Lung microvascular endothelial cell (primary cell): ENCODE measurements at places on chromosomes 1 and 21. TPM values are rescaled to one million over a fixed set of nuclear protein-coding genes. Genes with fewer than 3 reads are reported as not detected.

DNA sequence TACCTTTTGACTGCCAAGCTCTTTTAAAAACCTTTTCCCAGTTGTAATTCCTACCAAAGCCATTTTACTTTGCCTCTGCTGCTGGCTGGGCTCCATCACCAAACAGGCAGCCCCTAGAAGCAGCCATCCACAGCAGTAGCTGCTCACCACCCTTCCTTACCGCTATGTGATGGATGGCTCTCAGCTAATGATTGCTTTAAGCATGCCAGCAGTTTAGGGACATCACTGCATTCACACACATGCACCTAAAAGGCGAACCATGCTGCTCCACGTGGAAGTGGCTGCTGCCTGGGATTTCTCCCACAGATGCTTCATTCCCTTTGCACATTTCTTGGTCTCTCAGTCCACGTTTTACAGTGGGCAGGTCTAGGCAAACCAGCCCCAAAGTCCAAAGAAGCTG lies 46.3 kb upstream of the PDE9A start:
- no peak for DNase-seq

- DNase-seq: peak; percentile 93
These were observed 15.3 kb downstream of the SEMA6C start for GRCh38 chr1:151130987-151131586.

DNA sequence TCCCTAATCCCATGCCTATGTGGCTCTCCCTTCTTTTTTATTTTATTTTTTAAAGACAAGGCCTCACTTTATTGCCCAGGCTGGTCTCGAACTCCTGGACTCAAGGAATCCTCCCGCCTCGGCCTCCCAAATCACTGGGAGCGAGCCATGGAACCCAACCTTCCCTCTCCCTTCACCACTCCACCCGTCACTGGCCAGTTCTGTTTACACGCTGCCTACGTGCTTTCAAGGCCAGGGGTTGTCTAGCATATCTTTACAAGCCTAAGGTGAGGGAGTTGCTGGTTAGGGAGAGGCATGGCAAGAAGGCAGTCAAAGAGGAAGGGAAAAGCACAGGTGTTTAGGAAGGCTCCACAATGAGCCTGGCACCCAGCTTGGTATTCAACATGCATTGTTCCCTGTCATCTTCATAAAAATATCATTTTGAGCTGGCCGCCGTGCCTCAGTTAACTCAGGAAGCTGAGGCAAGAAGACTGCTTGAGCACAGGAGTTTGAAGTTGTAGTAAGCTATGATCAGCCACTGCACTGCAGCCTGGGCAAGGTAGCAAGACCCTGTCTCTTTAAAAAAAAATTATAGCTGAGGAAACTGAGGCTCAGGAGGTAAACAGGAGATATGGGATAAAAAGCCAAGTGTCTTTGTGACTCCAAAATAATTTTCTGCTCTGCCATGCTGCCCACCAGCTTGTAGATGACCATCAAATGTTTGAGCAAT lies 1.1 kb downstream of the RHBDL2 start:
- DNase-seq: no peak

GRCh38 chr1:246155923-246156322 lies 351.2 kb downstream of the SMYD3 start:
- DNase-seq: peak; percentile 20

- DNase-seq: no peak
These were observed 201.0 kb downstream of the LYPLAL1 start for GRCh38 chr1:219374636-219375035.

DNA sequence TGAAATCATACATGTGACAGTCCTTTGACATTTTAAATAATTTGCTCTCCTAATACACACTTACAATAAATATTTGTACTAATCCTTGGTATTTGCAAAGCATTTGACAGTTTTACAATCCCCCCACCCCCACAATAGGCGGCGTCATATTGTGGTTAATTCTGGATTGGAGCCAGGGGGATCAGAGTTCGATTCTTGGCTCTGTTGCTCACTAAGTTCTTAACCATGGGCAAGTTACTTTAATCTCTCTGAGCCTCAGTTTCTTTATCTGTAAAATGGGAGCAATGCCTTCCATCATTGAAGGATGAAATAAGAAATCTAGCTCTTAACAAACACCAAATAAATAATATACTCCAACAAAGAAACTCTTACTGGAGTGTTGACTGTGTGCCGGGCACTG lies 23.8 kb downstream of the CACNA1S start:
- no peak for DNase-seq

The RBM11 gene
- total RNA-seq: under 0.01 TPM in 1 of 2 replicates, not detected in the other

DNA sequence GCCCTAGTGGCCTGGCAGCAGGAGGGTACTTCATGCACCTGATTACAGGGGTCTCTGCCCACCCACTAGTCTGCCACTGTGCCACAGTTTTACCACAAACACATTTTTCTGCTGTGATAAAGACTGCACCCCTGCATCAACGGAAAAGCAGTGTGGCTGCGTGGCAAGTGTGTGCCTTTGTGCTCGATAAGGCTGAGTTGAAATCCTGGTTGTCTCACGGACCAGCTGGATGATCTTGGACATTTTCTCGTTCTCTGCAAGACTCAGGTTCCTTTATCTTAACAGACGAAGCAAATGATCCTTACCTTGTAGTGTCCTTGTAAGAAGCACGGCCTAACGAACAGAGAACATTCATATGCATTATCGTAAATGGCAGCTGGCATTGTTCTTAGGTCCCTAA lies 10.2 kb downstream of the GRHL3 start:
- DNase-seq: no peak

- DNase-seq: no peak
These were observed 33.9 kb downstream of the APP start for GRCh38 chr21:26136671-26137070.

The SERPINC1 gene
- not detected in 2 replicates for total RNA-seq

The PKN2 gene
- 16.3 and 16.6 TPM in 2 replicates for total RNA-seq

GRCh38 chr1:4346131-4346530 lies 308.3 kb upstream of the AJAP1 start:
- no peak for DNase-seq

- no peak for DNase-seq
These were observed 40.0 kb downstream of the MTARC1 start for GRCh38 chr1:220826729-220827128.

DNA sequence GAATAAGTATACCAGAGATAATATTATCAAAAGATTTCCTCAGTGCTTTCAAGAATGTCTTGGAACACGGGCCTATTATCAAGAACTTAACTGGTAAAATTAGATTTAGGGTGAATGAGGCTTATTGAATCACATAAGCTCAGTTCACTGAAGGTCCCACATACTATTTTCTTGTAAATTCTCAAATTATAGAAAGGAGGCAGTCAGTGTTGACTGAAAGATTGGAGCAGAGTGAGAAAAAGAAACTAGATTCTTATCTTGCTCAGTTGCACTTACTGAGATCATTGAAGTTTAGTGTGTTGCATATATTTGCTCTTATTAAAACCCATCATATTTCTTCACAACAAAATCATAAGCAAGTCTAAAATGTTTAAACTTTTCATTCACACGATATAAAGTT lies 3.9 kb upstream of the RGS1 start:
- no peak for DNase-seq

GRCh38 chr1:233638513-233638912 lies 24.6 kb downstream of the KCNK1 start:
- no peak for DNase-seq

The ACP6 gene
- 1.4 and 1.7 TPM in 2 replicates for total RNA-seq

- DNase-seq: no peak
These were observed 5.6 kb downstream of the MAP3K21 start for GRCh38 chr1:233333086-233333485.

The KIF17 gene
- 17.3 and 19.6 TPM in 2 replicates for total RNA-seq

GRCh38 chr21:35178827-35179226 lies 129.7 kb upstream of the RUNX1 start:
- DNase-seq: no peak

GRCh38 chr21:27129215-27129614 lies 162.3 kb upstream of the ADAMTS5 start:
- no peak for DNase-seq

DNA sequence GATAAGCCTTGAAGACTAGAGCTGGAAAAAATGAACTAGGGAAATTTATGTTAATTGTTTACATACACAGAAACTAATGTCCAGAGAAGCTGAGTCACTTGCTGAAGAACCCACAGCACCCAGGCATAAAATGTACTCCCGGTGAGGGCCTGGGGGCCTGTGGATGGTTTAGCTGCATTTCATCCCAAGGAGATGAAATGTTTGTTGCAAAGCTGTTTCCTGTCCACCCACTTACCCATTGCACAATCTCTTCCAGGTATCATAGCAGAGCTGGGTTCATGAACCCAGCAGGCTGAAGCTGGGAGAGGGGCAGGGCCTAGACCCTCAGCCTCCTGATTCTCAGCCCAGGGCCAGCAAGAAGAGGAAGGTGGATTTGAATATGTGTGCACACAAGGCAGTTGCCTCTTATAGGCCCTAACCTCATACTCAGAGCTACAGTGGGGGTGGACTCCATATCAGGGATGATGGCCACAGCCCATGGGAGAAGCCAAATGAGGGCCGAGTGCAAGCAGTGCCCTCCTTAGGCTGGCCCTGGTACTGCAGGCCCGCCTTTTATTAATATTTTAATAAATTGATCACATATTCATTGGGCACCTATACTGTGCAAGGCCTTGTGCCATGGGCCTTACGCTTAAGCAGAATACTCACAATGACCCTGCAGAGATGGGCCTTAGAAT lies 110.8 kb downstream of the LACTBL1 start:
- peak; percentile 67 for DNase-seq
